Activated CD4-positive, alpha-beta T cell treated with anti-CD3 and anti-CD28 coated beads, Interleukin-2, amount 50 U/mL, for 4 hours (primary cell): ENCODE measurements at places on chromosomes 12 and 14.

DNA sequence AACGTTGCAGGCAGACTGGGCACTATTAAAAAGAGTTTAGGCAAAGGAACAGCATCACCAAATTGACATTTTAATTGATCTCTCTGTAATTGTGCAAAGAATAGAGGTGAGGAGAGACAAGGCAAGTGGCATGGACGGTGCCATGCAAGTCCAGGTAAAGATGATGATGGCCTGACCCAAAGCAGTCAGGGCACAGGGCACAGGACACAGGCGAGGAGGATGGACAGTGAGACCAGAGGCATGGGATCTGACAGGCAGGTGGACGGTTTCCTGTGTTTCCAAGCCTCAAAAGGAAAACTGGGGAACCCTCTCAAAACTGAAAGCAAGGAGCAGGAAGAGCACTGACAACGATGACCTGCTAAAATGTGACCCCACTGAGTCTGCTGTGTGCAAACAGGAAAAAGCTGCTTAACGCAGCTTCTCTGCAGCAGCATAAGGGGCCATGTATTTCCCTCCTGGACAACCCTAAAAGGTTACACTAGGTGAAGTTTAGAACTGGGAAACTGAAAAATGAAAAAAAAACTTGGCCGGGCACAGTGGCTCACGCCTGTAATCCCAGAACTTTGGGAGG, 50.9 kb downstream of the CLIP1 start:
- DNase-seq, result no peak

GRCh38 chr12:117187421-117187820, 2.8 kb downstream of the FBXO21 start:
- DNase-seq, result no peak

DNA sequence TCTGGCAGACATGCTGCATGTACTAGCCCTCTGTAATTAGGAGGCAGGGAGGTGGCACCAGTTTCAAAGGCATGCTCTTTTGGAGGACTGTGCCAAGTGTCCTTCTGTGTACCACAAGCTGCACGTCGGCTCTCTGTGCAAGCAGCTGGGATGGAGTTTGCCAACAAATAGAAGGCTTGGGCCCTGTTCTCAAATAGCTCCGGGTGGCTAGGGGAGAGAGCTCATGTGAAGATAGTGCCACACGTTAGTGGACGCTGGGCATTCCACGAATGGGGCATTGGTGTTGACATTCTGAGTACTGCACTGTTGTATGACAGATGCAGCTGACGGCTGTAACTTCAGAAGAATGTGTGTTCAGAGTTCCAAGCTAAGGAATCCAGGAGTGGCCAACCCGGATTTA, 4.4 kb downstream of the AACS start:
- no peak for DNase-seq

DNA sequence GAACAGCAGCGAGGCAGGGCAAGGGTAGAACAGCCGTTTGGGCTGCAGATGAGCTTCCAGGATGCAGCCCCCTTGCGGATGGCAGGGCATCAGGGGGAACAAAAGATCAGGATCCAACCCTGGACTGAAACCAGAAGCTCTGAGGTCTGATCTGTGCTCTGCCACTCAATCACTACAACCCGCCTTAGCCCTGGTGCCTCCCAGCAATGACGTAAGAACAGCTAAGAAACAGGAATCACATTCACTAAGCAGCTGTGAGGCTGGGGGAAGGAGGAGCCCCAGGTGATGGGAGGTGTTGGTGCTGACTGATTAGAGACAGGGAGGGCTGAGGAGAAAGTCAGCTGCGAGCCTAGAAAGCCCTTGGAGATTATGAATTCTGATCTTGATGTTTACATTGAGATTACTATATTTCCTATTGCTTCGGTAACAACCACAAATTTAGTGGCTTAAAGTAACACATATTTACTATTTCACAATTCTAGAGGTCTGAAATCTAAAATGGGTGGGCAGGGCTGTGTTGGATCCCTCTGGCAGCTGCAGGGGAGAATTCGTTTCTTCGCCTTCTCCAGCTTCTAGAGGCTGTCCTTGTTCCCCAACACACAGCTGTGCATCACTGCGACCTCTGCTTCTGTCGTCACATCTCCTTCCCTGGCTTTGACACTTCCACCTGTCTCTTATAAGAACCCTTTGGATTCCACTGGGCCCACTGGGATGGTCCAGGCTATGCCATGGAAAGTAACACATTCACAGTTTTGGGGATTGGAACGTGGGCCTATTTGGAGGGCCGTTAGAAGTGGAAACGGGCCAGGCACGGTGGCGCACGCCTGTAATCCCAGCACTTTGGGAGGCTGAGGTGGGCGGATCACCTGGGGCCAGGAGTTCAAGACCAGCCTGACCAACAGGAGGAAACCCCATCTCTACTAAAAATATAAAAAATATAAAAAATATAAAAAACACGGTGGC, 6.1 kb upstream of the CD9 start:
- DNase-seq, result no peak

GRCh38 chr12:73445658-73446324, 1091.8 kb upstream of the ATXN7L3B start:
- no peak for DNase-seq

- no peak for DNase-seq
Measured at GRCh38 chr12:68971404-68971803, 38.4 kb upstream of the CPM start.

DNA sequence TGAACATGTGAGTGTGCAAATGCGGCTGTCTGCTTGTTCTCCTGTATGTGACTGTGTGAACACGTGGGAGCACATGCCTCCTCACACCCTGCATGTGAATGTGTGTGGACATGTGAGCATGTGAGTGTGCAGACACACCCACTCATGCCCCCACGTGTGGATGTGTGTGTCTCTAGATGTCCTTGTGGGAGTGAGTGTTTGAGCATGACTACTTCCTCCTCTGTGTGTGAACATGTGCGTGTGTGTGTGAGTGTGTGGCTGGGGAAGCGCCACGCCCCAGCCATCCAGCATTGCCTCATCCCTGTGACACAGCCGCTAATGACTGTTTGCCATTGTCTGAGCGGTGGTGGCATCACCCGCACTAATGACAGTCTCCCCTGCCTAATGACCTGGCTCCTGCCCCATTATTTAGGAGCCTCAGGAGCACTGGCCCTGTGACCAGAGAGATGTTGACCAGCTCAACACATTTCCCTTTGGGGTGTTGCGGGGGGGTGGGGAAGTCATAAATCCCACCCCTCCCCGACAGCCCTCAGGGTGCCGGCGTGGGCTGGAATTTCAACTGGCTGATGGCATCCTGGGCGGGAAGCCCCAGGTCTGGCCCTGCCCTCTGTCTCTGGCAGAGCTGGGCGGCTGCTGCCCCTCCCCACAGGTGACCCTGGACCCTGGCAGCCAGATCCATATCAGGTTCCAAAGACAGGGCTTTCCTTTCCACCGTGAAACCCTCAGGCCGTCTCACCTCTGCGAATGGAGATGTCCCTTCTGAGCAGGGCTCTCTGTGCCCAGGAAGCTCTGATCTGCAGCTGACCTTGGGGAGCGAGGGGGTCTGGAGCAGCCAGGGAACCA, 11.5 kb upstream of the KRT80 start:
- no peak for DNase-seq
